ENCODE measurements at places on chromosomes 12 and 14. TPM values are rescaled to one million over a fixed set of nuclear protein-coding genes. Genes with fewer than 3 reads are reported as not detected.

The PIANP gene
- total RNA-seq: 0.25 TPM

The TPH2 gene
- total RNA-seq: not detected

The RFX4 gene
- not detected for total RNA-seq

The SLC10A1 gene
- not detected for total RNA-seq

The DACT1 gene
- total RNA-seq: 2.2 TPM

The GPRC5D gene
- total RNA-seq: not detected

The CTSG gene
- 1.4 TPM for total RNA-seq

The RASAL1 gene
- total RNA-seq: not detected

The KIF26A gene
- total RNA-seq: 6.0 TPM

The SDSL gene
- total RNA-seq: 7.6 TPM

The DTX1 gene
- total RNA-seq: 2.4 TPM

The KDM5A gene
- 27.3 TPM for total RNA-seq

The GPR84 gene
- not detected for total RNA-seq

The SMIM41 gene
- not detected for total RNA-seq

The GZMH gene
- 0.47 TPM for total RNA-seq

The RTN1 gene
- 1.2 TPM for total RNA-seq

The GPX2 gene
- not detected for total RNA-seq

The NTN4 gene
- total RNA-seq: 76.5 TPM

The CCNT1 gene
- total RNA-seq: 16.5 TPM

The LRP6 gene
- 27.3 TPM for total RNA-seq

The KCNC2 gene
- not detected for total RNA-seq

The RERG gene
- total RNA-seq: 3.8 TPM

The FOXM1 gene
- 0.79 TPM for total RNA-seq

The BMAL2 gene
- total RNA-seq: 2.5 TPM

The MIP gene
- total RNA-seq: not detected

The SLC39A5 gene
- not detected for total RNA-seq

The NCKAP5L gene
- 32.3 TPM for total RNA-seq

All from left ventricle myocardium superior (tissue), 1 donor.